ENCODE measurements at places on chromosomes 6 and 20.

GRCh38 chr6:137352859-137353258 lies 133.7 kb upstream of the IFNGR1 start:
- no peaks in the 10 kb centered on the region for H3K27me3 ChIP-seq
- no peak overlapping the region for H3K4me3 ChIP-seq
- no peak for DNase-seq
- no peaks in the 10 kb centered on the region for H3K36me3 ChIP-seq
- H3K27ac ChIP-seq, result no peak overlapping the region
- peaks cover 14% of the 10 kb centered on the region for H3K4me1 ChIP-seq

DNA sequence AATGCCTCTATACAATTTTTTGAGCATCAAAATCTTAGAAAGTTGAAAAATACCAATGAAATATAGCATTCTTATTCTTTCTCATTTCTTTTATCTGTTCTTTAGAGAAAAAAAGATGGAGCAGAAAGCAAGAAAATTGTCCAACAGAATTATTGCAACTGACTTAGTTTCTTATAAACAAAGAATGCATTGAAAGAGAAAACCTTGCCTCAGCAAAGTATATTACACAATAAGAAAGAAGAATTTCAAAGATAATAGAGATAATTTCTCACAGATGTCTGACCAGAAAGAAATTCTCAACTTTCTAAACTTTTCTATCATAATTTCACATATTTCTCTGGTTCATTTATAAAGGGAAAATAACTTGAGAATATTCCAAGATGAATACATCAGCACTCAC lies 47.0 kb upstream of the PRND start:
- no peak overlapping the region for H3K27ac ChIP-seq
- H3K4me3 ChIP-seq, result no peak overlapping the region
- no peaks in the 10 kb centered on the region for H3K4me1 ChIP-seq
- H3K27me3 ChIP-seq, result no peaks in the 10 kb centered on the region

- no peak for DNase-seq
- peak overlapping the region; percentile 31 for H3K27ac ChIP-seq
- H3K4me3 ChIP-seq, result no peak overlapping the region
- no peaks in the 10 kb centered on the region for H3K4me1 ChIP-seq
- no peaks in the 10 kb centered on the region for H3K36me3 ChIP-seq
These were observed 10.0 kb downstream of the PYGB start for GRCh38 chr20:25257756-25258475.

- H3K4me3 ChIP-seq, result no peak overlapping the region
- H3K27ac ChIP-seq, result no peak overlapping the region
- H3K4me1 ChIP-seq, result peaks cover 25% of the 10 kb centered on the region
- H3K36me3 ChIP-seq, result no peaks in the 10 kb centered on the region
These were observed 6.1 kb upstream of the BRD2 start for GRCh38 chr6:32962213-32962826.

DNA sequence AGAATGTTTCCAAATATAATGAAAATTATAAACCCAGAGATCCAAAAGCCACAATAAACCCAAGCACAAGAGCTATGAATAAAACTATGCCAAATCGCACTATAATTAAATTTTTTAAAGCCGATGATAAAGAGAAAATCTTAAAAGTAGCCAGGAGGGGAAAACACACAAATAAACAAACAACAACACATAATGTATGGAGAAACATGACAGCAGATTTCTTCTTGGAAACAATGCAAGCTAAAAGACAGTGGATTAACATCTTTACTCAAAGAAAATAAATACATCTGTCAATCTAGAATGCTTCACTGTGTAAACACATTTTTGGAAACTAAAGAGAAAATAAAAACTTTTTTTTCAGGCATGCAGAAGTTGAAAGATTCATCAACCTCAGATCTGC lies 80.3 kb upstream of the RNF24 start:
- no peaks in the 10 kb centered on the region for H3K27me3 ChIP-seq
- no peaks in the 10 kb centered on the region for H3K36me3 ChIP-seq
- H3K4me3 ChIP-seq, result no peak overlapping the region
- no peaks in the 10 kb centered on the region for H3K4me1 ChIP-seq
- no peak for DNase-seq

DNA sequence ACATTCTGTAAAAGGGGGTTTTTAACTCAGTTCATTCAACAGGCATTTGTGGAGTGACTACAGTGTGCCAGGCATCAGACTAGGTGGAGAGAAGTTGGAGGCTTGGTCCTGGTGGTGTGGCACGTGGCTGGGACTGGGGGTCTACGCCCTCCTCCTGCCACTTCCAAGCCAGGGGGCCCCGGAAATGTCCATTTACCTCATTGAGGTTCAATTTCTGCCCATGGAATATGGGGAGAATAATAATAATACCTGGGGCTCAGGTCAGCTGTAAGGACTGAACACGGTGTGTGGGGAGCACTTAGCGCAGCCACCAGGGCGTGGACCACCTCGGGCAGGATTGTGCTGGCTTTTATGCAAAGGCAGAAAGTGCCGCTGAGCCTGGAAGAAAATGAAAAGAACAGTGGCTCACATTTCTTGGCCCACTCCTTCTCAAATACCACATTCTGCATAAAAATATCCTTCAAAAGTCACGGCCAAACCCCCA lies 229.4 kb downstream of the ANKRD60 start:
- H3K4me3 ChIP-seq, result no peak overlapping the region
- H3K36me3 ChIP-seq, result no peaks in the 10 kb centered on the region
- no peaks in the 10 kb centered on the region for H3K4me1 ChIP-seq
- no peak overlapping the region for H3K27ac ChIP-seq
- DNase-seq, result no peak
- no peaks in the 10 kb centered on the region for H3K27me3 ChIP-seq

DNA sequence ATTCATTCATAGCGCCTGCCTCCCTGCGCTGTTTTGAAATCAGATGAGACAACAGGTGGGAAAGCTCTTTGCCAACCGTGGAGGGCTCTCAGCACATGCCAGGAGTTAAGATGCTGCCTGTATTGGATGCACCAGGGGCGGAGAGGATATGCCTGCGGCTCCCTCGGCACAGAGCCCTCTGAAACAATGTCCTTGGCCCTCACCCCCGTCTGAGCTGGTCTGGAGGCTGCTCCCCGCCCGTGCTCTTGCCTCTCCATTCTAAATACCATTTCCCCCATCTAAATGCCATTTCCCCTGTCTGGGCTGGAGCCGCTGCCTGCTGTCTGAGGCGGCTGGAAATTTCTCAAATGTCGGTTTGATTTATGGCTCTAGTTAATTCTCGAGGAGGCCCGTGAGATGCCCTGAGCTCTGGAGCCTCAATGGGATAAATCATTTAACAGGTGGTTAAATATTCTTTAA lies 50.8 kb upstream of the MLN start:
- H3K36me3 ChIP-seq, result no peaks in the 10 kb centered on the region
- no peak overlapping the region for H3K27ac ChIP-seq
- DNase-seq, result no peak
- H3K4me1 ChIP-seq, result peaks cover 30% of the 10 kb centered on the region

- no peaks in the 10 kb centered on the region for H3K4me1 ChIP-seq
- no peak overlapping the region for H3K27ac ChIP-seq
- no peaks in the 10 kb centered on the region for H3K36me3 ChIP-seq
These were observed 39.0 kb downstream of the BCKDHB start for GRCh38 chr6:80145509-80145908.

- DNase-seq, result no peak
- no peak overlapping the region for H3K4me3 ChIP-seq
- no peaks in the 10 kb centered on the region for H3K36me3 ChIP-seq
- H3K4me1 ChIP-seq, result no peaks in the 10 kb centered on the region
- H3K27ac ChIP-seq, result no peak overlapping the region
- no peaks in the 10 kb centered on the region for H3K27me3 ChIP-seq
These were observed 22.3 kb upstream of the PXDC1 start for GRCh38 chr6:3773678-3774298.

DNA sequence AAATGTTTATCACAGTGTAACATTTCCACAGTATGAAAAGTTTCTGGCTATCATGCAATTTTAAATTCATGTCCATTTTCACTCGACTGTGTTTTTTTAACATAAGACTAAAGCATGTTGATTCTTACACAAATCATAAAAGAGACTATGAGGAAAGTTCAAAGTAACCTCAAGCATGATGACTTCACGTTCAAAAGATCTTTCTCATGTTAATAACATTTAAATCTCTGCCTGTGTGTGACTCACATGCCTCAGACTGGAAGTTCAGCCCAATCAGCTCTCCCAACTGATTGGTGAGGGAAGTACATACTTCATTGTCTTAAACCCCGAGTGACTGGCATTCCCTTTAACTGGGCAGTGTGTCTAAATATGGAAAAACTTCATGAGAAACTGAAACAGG lies 37.4 kb downstream of the ATXN1 start:
- H3K4me3 ChIP-seq, result no peak overlapping the region
- no peaks in the 10 kb centered on the region for H3K27me3 ChIP-seq
- DNase-seq, result no peak
- H3K4me1 ChIP-seq, result peaks cover 14% of the 10 kb centered on the region
- no peak overlapping the region for H3K27ac ChIP-seq

- H3K27me3 ChIP-seq, result no peaks in the 10 kb centered on the region
- H3K4me1 ChIP-seq, result no peaks in the 10 kb centered on the region
- no peak for DNase-seq
- no peak overlapping the region for H3K27ac ChIP-seq
- no peaks in the 10 kb centered on the region for H3K36me3 ChIP-seq
These were observed 415.8 kb downstream of the PREX1 start for GRCh38 chr20:48411919-48412522.

- no peak for DNase-seq
- H3K27ac ChIP-seq, result no peak overlapping the region
- no peak overlapping the region for H3K4me3 ChIP-seq
- H3K27me3 ChIP-seq, result no peaks in the 10 kb centered on the region
- H3K36me3 ChIP-seq, result no peaks in the 10 kb centered on the region
These were observed 54.0 kb downstream of the PHACTR2 start for GRCh38 chr6:143731789-143732188.

- H3K27ac ChIP-seq, result no peak overlapping the region
- DNase-seq, result no peak
- H3K4me1 ChIP-seq, result no peaks in the 10 kb centered on the region
- H3K36me3 ChIP-seq, result no peaks in the 10 kb centered on the region
These were observed 192.3 kb downstream of the DLL1 start for GRCh38 chr6:170098428-170099170.
